GM13976 (cell line): ENCODE measurements at places on chromosomes 7 and 10.

DNA sequence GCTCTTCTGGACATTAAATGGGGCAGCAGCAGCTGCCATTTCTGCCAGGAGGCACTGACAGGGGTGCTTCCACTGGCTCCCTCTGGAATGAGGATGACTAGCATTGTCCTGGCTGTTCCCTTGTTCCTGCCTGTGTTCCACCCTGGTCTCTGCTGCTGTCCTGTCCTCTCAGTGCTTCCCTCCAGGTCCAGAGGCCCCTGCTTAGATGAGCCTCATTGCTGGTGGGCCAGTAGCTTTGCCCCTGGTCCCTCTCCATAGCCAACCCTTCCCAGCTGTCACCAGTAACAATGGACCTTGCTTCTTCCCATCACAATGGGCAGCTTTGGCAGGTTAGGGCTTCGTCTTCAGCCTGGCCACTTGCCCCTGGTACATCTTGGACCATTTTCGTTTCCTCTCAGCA, 561.1 kb downstream of the TCERG1L start:
- no peak for DNase-seq

GRCh38 chr10:31578951-31579350, 259.9 kb downstream of the ZEB1 start:
- no peak for DNase-seq

GRCh38 chr10:21655236-21655635, 121.2 kb downstream of the MLLT10 start:
- no peak for DNase-seq

DNA sequence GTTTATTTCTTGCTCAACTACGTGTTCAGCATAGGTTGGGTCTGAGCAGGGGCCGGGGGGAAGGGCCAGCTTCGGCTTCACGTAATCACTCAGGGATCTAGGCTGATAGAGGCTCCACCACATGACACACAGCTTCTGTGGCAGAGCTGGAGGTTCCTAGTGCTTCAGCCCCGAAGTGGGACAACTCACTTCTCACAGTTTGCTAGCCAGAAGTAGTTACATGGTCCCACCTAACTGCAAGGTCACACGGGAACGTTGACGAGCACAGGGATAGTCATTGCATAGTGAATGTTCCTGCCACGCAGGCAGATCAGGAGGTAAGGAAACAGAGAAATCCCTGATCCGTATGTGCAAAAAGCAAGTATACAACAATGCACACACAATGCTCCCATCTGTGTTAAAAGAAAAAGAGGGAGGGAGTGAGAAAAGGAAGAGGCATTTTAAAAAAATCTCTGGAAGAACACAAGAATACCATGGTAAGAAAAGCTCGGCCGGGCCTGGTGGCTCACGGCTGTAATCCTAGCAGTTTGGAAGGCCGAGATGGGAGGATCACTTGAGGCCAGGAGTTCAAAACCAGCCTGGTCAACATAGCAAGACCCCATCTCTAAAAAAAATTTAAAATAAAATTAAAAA, 16.9 kb downstream of the SMURF1 start:
- no peak for DNase-seq

- DNase-seq = no peak
Measured at GRCh38 chr10:71737001-71737833, 17.6 kb upstream of the C10orf105 start.

DNA sequence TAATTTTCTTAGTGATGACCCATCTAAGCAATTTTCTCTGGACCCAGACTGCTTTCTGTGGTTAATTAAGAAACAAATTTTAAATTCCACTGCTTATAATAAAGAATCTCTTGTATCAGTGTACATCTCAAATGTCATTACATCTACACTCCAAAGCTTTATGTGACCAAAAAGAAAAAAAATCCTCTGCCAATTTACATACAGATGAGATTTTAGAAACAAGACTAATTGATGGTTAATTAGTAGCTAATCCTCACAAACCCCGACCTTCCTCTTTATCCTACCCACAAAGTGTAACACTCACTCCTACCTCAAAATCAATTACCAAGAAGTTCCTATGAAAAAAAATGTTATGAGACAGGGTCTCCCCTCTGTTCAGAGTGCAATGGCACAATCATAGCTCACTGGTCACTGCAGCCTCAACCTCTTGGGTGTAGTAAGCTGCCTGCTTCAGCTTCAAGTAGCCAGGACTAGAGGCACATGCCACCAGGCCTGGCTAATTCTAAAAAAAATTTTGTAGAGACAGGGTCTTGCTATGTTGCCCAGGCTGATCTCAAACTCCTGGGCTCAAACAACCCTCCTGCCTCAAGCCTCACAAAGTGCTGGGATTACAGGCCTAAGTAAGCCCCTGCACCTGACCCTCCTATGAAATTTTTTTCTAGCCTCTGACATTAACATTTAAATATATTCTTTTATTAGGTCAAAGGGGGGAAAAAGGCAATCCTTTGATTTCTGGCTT, 14.8 kb downstream of the KIF5B start:
- DNase-seq = no peak

- DNase-seq = no peak
Measured at GRCh38 chr7:130966246-130967009, 232.4 kb upstream of the KLF14 start.

GRCh38 chr10:95414844-95415485, 124.2 kb upstream of the PDLIM1 start:
- no peak for DNase-seq

DNA sequence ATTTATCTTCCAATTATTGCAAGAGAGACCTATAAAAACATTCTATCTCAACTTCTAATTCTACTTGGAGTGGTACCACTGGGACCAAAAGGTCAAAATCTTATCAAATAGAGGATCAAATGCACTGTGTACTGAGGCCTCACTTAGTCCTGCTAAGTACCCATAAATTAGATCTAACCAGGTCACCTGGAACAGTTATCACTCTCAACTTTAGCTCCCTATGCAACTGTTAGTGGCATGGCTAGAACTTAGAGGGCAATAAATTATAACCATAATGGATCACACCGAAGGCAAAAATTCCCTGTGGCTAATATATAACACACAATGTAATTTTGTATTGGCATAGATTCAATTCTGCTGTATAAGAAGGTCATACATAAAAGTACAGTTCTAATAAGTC, 428.9 kb downstream of the PCDH15 start:
- DNase-seq = no peak

DNA sequence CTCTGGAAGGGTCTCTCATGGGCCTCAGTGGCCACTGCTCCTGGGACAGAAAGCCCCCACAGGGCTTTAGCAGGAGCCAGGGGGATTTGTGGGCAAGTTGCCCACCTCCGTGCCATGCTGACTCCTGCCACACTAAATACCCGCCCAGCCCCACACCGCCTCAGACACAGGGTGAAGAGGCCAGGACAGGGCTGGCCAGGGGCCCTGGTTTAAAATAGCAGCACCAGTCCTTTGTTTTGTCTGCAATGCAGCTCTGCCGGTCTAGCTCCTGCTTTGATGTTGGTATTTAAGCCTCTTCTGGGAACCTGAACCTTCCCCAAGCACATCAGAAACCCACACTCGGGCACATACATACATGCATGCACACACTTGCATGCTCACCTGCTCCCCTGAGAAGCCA, 14.4 kb upstream of the TNRC18 start:
- DNase-seq = no peak

GRCh38 chr7:73842067-73842976, at the start of gene METTL27:
Gene METTL27, minus strand, starts transcription at chr7:73842516. Its CDS starts 376 bp downstream, at chr7:73842140.
- peak; percentile 98 for DNase-seq

DNA sequence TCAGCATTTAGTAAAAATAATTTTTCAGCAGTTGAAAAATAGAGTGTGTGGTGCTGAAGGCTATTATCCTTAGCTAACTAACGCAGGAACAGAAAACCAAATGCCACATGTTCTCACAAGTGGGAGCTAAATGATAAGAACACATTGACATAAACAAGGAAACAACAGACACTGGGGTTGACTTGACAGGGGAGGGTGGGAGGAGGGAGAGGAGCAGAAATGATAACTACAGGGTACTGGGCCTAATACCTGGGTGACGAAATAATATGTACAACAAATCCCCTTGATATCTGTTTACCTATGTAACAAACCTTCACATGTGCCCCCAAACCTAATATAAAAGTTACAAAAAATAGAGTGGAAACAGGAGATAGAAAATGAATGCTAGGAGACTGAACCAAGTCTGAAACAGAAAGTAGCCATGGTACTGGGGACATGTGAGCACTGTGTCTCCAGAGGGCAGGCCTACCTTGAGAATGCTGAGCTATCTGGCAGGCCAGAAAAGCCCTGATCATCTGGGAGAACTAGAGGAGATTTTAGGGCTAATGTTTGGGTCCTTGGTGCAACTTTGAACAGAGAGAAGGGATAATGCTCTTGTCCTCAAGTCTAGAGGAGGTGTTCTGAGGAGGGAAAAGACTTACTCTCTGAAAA, 4.7 kb upstream of the EFCAB10 start:
- peak; percentile 36 for DNase-seq

DNA sequence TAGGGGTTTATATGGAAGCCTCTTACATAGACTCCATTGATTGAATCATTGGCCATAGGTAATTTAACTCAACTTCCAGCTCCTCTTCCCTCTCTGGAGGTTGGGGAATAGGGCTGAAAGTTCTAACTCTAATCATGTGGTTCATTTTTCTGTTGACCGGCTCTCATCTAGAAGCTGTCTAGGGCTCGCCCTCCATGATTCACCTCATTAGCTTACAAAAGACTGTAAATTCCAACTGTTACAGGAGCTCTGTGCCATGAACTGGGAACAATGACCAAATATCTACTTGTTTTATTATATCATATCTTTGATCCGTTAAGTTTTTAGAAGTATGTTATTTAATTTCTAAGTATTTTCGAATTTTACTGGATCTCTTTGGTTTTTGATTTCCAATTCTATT, 263.0 kb downstream of the TCF7L2 start:
- no peak for DNase-seq

DNA sequence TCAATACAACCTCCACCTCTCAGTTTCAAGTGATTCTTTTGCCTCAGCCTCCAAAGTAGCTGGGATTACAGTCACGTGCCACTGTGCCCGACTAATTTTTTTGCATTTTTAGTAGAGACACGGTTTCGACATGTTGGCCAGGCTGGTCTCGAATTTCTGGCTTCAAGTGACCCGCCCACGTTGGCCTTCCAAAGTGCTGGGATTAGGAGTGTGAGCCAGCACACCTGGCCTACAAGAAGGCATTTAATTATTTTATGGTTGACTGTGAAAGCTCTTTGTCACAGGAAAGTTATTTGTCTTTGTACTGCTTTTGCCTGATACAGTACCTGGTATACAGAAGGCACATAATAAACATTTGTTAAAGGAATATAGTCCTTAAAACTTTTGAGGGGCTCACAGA, 12.9 kb downstream of the MYOZ1 start:
- no peak for DNase-seq

DNA sequence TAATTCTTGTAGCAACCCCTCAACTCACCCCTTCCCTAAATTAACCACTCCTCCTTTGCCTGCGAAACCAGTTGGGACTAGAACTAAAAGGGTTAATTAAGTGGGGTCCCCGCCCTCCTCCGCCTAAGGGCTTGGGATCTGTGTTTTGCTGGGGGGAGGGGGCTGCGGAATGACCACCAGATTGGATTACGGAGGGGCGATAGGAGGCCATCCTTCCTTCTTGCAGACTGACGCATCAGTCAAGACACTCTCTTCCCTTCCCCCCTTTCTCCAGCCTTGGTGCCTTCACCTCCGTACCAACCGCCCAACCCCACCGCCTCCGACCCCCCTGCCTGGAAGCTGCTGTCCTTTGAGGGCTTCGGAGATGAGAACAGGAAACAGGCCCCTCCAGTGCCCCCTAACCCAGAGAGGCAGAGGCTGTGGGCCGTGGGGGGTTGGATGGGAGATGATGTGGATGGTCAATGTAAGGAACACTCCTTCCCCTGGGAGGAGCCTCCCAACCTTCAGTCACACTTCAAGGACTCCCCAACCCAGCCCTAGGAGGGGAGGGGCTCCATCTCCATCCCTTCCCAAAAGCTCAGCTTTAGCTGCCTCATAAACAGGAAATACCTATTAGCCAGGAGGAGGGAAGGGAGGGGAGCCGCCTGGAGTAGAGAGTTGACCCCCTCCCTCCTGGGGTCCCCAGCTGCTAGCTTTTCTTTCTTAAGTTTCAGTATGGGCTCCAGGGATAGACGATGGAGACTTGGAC, 997 bp upstream of the LDB1 start:
- no peak for DNase-seq

DNA sequence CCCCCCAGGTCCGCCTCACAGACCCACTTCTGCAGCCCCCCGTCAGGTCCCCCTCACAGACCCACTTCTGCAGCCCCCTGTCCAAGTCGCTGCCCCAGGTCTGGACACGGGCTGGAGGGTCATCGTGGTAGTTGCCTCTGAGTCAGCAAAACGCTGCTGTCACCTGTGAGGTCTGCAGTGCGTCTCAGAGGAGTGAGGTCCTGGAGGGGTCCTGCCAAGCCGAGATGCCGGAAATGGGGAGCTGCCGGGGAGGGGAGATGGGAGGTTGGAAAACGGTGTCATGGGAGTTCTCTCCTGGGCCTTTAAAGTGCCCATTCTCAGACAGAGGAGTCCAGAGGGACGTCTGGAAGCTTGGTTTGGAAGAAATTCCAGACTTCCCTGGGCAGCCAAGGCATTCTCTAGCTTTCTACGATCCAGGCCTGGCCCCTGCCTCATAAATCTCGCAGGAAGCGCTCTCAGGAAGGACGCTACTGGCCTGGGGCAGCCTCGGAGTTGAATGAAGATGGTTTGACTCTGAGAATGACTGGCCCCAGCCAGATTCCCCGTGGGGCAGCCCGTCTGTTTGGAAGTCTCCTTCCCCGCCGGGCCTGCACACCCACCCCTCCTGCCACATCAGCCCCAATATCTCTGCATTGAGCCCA, 38.7 kb downstream of the CALML3 start:
- no peak for DNase-seq

DNA sequence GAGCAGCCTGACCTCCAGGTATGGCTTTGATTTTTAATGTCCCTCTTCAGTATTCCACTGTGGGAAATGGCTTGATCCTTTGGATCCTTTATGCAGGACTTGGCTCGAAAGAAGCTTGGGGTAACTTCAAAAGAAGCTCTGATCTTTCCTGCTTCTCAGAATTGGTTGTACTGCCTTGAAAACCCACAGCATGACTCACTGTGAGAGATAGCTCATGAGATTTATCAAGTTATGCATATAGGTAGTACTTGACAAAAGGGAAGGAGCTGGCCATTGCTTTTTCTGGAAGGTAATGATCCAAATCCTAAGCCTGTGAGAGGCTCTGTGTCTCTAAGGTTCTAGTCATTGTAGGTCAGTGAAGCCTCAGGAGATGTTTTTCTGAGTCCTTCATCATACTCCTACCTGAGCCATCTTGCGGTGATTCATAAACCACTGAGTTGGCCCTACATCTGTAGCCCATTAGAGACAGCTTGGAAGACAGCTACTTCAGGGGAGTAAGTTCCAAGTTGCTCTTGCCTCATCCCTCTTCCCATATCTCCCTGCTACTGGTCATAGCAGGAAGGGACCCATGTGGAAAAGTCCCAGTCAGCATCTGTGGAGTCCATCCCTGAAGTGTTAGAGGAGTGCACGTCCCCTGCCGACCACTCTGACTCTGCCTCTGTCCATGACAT, 36.7 kb upstream of the NFKB2 start:
- DNase-seq = no peak
